ENCODE measurements at places on chromosomes 5 and 9.

DNA sequence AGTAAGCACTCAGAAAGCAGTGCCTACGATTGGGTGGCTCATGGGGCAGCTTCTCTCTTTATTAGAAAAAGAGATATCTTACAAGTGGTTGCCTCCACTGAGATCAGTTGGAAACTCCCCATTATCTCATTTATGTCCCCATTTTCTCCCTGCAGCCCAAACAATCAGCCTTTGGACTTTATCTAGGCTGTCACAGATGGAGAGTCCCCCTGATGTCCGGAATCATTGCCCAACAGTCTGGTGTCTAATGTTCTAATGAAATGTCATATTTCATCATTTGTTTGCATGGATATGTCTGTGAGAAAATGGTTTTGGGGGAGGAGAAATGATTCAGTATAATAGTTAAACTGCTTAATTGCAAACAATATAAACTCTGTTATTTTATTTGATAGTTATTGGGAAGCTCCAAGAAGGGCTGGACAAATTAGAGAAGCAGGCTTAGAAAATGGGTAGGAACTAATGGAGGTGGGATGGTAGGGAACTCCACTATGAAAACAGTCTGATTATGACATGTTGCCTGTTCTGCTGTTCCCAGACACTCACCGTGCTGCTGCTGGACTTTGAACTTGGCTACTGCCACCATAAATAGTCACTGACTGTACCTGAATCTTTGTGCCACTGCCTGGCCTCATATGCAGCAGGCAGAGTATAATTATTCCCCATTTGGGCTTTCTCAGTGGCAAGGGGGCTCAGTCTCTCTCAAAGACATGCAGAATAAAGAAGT lies 38.3 kb upstream of the SMAD5 start:
- DNase-seq, result no peak

DNA sequence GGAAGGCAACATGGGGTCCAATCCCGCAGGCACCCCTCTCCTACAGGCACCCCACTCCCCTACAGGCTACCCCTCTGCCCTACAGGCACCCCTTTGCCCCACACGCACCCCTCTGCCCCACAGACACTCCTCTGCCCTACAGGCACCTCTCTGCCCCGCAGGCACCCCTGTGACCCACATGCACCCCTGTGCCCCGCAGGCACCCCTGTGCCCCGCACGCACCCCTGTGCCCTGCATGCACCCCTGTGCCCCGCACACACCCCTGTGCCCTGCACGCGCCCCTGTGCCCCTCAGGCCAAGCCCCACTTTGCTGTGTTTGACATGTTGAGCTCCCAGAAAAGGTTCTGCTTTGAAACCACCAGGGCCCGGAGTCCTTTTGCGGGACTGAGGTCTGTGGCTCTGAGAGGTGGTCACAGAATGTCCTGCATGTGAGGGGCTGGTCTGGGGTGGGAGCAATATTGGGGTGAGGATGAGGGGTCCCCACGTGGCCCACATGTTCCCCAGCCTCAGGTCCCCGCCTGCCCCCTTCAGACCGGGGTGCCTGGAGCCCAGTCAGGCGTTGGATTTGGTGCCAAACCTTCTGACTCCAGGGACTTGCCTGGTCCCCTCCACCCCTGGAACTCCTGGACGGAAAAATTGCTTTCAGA lies 616 bp upstream of the QRFP start:
- no peak for DNase-seq

DNA sequence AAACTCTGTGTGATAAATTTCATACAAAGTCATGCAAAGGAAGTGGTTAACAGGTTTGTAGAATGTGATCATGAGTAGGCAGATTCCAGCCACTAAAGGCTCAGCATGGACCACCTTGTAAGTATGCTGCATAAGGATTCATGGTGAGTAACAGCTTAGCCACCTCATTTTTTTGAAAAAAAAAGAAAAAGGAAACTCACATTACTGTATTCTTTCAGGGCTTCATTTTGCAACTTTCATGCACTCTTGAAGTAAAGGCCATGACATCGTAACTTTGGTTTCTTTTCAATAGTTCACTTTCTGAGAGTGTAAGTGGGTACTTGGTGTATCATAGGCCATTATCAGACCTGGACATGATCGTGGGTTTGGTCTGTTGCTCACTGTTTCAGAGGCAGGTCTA lies 175.1 kb downstream of the PCSK1 start:
- no peak for DNase-seq

GRCh38 chr5:176355400-176356178 lies 6.0 kb downstream of the KIAA1191 start:
- DNase-seq, result no peak

DNA sequence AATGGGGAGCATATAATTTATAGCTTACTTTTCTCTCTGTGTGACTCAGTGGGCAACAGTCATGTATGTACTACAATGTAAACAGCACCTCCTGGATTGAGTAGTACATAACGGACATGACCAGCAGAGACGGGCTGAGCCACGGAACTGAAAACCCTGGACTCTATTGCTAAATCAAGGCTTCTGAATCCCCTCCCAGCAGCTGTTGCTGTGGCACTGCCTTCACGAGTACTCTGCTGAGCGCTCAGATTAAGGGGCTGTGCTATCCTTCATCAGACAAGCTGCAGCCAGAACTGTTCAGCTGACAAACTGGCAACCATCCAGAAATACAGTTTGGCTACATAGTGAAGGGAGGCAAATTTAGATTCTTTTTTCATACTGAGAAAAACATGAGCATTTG lies 131.3 kb upstream of the CCDC180 start:
- DNase-seq, result no peak

DNA sequence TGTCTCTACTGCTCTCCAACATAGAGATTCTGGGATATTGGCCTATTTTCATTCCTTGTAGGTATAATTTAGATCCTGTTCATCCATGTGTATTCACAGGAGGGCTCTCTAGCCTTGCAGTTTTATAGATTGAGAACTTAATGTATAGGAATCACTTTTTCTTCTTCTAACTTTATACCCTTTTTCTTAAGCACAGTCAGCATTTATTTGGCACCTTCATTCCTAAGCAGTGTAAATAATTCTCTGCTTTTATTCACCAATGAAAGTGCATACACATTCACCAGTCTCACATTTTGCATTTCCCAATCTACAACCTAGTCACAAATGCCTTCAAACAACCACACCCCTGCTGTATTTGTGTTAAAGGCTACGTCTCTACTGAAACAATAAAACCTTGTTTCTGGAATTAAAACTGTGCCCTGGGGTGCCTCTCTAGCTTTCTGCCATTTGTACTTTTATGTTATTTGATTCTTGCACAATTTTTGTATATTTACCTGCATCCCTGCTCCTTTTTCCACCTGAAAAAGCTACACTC lies 49.3 kb downstream of the NREP start:
- DNase-seq, result no peak
